ENCODE measurements at places on chromosomes 11 and 22.

GRCh38 chr11:19656140-19656541 is 56.5 kb upstream of the NAV2 start:
- DNase-seq, result no peak

GRCh38 chr11:45067966-45068365 is 78.5 kb upstream of the PRDM11 start:
- no peak for DNase-seq

DNA sequence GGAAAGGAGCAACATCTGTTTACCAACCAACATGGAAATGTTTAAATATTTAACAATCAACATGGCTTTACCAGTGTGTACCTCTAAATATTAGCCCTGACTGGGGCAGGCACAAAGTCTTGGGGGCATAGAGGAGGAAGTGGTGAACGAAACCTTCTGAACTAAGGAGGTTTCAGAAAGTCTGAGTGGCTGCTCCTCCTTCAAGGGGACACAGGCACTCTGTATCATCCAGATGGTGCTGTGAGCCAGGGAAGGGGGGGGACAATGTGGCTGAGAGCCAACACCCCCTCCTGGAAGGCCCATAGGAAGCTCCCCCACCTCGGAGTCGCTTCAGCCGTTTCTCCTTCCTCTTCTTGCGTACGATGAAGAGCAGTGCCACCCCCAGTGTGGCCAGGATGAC is 107.7 kb downstream of the CEP164 start:
- no peak for DNase-seq

- DNase-seq, result no peak
Measured at GRCh38 chr11:86515297-86516094, 140.8 kb downstream of the CCDC81 start.

DNA sequence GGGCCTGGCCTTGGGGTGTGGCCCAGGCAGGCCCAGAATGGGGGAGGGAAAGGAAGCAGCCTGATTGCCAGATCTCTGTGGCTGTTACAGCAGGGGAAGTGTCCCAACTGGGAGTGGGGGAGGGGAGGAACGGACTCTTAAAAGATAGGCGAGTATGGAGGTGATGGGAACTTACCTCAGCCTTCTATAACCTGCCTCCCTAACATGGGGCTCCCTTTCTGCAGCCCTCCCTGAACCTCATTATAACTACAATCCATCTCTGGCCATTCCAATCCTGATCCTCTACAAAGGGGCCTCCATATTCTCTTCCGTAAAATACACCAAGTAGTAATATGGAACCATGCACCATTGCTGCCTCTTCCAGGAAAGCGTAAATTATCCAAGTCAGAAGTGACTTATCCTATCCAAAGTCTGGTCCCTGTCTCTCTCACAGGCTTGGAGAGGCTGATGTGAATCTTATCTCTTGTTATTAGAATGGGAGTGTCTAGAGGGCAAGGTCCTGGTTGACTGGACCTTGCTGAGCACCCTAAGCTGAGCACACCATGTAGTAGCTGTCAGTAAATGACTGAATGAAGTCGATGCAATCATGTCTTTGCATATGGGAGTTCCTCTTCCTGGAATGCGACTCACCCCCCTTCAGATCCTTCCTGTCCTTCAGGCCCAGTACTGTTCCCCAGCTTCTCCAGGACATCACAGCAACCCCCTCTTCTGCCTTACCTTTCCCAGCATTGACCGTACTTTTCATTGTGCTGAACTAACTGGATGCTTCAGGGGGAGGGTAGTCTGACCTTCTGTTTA is 5.9 kb downstream of the RHOG start:
- no peak for DNase-seq

DNA sequence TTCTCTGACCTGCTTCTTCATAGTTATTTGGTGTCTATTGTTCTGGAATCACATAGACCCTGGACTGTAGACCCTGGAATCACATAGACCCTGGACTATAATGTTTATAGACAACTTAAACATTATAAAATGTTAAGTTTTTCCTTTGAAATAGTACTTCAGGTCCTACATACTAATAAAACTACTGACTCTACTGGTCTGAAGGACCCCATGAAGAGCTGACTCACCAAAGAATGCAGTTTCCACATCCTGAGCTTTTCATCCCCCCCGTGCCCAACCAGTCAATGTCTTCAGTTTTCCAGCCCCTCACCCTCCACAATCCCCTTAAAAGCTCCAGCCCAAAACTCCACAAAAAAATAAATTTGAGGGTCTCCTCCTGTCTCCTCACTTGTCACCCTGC is 6.6 kb upstream of the PLEKHA7 start:
- DNase-seq, result no peak

DNA sequence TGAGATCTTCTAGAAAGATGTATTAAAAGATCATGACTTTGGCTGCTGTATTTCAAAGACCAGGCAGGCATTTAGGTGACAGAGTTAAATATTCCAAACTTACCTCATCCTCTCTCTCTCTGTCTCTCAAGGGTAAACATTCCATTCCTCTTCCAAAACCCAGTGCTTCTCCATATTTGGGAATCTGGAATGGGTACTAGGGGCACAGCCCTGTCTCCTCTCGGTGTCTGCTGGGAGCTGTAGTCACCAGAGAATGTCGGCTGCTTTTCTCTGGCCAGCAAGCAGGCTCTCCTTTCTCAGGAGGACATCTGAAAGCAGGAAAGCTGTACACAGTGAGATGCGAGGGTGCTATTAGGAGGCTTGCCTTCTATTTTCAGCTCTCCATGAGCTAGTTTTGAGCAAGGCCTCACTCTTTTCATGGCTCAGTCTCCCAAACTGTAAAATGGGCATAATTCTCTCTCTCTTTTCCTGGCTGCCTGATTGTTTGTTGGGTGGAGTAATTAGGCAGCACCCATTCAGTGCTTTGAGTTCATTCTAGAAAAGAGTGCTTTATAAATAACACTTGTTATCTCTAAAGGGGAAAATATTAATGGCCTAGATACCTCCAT is 9.3 kb upstream of the PEX26 start:
- DNase-seq, result no peak

GRCh38 chr11:10294290-10294953 is 403 bp upstream of the SBF2 start:
- no peak for DNase-seq

DNA sequence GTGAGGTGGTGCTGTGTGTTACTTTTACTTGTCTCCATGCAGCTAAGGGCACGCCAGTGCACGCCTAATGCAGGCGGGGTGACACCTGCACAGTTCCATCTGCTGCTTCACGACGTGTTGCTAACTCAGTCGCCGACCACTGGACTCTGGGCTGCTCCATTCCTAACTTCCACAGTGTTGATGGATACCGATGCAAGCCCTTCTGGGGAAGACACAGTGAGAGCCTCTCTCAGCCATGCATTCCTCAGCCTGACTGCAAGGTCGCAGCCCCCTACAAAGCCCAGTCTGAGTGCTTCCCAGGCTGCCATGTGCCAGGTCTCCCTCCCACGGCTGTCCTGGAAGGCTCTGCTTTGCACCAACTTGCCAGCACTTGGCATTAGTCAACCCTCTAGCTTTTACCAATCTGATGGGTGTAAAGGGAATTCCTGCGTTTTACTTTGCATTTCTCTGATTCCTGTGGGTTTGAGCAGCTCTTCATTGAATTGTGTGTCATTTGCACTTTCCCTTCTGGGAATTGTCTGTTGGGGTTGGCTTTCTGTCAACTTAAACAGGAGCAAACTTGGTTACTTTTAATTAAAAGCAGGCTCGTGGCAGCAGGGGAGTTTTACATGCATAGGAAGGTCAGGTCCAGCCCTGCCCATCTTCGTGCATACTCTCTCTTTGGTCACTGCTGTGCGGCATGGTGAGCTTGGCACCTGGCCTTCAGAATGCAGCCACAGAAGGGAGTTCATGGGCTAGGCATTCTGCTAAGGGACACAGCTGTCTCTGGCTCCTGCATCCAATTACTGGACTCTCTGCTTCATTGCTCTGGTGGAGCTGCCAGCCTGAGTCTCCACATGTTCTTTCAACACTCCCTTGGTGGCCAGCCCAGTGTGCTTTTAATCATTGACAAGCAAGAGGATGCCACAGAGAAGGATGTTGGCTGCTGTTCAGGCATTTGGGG is 34.6 kb upstream of the SHANK2 start:
- DNase-seq, result no peak

- no peak for DNase-seq
Measured at GRCh38 chr11:20025332-20025840, 134.9 kb downstream of the DBX1 start.

DNA sequence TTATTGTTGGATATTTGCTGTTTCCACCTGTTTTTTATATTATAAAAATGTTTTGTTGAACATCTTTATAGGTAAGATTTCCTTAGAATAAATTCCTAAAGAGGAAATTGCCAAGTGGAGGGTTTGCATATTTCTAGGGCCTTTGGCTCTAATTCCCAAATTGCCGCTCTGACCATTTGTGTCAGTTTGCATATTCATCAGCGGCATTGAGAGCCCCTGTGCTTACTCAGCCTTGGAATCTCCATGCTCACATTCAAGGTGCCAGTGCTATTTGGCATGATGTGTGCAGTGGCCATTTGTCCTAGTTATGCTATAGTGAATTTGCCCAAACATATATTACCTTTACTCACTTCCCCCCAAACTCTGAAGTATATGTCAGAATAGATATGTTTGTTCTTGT is 25.5 kb downstream of the KREMEN1 start:
- DNase-seq, result no peak

GRCh38 chr11:130436171-130436570 is 7.8 kb upstream of the ADAMTS8 start:
- no peak for DNase-seq

DNA sequence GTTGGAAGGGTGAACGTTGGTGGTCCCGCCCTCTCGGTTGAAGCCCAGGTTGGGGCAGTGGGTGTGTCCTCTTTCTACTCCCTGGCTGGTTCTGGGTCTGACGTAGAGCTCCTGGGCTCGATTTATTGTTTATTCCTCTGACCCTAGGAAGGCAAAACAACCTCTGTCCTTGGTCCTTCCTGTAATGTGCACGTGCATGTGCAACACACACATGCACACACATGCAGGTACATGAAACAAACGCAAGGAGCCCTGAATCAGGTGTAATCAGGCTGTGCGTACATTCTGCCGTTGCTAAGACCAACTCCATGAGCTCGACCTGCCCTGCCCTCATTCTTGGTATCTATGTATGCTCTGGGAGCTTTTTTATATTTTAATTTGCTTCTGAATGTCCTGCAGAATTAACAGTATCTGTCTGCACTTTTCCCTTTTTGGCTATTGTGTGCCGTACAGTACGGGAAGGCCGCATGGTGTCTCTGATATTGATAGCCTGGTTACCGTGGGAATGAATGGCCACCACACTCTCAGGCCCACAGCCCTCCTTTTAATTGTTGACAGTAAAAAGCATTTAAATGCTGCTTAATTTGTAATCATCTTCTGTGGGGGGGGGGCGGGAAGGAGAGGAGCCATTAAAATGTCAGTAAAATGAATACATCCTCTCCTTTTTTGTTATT is 66.0 kb upstream of the NNMT start:
- no peak for DNase-seq

GRCh38 chr11:126307706-126308105 is 3.8 kb downstream of the DCPS start:
- no peak for DNase-seq

DNA sequence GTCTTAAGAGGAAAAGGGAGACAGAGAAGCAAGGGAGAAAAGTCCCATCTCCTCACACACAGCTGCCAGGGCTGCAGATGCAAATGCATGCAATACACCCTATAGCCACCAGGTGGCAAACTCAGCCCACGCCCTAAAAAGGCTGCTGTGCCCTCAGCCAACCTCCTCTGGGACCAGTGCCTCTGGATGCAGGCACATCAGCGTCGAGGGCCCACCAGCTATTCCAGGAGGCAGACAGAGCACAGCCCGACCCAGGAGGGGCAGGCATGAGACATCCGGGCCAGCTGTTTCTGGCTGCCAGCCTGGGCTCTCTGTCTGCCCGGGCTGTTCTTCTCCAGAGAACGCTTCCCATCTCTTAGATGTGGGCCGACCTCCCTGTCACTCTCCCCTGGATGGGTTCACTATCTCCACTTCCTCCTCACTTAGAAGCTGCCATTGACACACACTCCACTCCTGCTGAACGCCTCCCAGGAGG is 39.7 kb downstream of the TPBGL start:
- DNase-seq, result peak; percentile 76

DNA sequence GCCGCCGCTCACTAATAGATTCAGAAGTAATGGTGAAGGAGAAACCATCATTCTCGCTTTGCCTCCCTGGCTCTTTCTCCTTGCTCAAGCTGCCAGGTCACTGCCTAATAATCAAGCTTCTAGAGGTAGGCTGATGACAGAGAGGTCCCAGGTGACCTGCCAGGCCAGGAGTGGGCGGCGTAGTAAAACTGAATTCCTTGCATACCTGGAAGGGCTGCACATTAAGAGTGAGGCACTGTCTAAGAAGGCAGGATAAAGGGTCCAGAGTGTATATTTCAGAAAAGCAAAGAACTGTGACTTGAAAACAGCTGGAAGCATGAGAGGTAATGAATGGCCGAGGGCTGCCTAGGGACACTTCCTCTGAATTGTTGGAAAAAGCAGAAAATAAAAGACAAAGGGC is 4.1 kb downstream of the SYT13 start:
- DNase-seq, result no peak

- no peak for DNase-seq
Measured at GRCh38 chr11:47716692-47717091, 1.5 kb upstream of the AGBL2 start.

DNA sequence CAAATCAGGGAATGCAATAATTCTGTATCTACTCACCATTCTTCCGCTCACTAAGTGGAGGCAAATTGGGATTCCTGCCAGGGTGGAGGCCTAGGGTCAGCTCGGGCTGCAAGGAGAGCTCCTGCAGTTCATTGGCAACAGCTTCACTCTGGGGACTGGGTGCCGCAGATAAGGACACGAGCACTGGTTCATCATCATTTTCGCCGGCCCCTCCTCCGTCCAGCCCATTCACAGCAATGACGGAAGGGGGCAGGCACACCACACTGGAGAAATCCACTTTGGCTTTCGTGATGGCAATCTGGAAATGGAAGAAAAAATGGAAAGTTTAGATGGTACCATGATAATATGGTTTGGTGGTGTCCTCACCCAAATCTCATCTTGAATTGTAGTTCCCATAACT is 84.4 kb downstream of the MRTFA start:
- DNase-seq, result no peak

GRCh38 chr22:20223421-20224255 is 44.5 kb downstream of the RTN4R start:
- no peak for DNase-seq

Measured in activated CD4-positive, alpha-beta T cell treated with anti-CD3 and anti-CD28 coated beads, Interleukin-2, amount 50 U/mL, for 24 hours (primary cell).